ENCODE measurements at places on chromosomes 3 and 15. TPM values are rescaled to one million over a fixed set of nuclear protein-coding genes. Genes with fewer than 3 reads are reported as not detected.

GRCh38 chr15:25375557-25375956, 63.3 kb downstream of the UBE3A start:
- no peak overlapping the region for H3K27ac ChIP-seq
- peaks cover 12% of the 10 kb centered on the region for H3K4me1 ChIP-seq
- no peaks in the 10 kb centered on the region for H3K27me3 ChIP-seq
- no peak for DNase-seq

DNA sequence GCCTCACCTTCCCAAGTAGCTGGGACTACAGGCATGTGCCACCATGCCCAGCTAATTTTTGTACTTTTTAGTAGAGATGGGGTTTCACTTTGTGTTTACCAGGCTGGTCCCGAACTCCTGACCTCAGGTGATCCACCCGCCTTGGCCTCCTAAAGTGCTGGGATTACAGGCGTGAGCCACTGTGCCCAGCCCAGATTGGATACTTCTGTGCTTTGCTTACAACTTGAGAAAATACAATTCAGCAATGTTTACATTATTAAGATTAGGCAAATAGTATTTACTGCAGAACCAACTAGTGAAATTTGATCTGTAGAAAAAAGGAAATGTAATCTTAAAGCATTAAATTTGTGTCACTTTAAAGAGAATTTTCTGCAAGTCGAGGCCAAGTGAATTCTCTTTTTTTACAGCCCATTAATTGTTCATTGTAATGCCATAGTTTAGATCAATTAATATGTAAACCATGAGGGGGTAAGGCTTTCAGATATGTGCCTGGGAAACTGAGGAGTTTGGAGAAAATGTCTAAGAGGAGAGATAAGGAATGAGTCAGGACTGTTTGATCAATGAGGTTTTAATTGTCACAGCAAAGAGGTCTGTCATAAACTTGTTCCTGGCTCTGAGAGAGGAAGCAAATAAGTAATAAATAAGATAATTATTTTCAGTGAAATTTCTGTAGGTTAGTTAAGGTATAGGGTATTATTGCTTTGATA, 15.3 kb downstream of the PYDC2 start:
- no peak overlapping the region for H3K27ac ChIP-seq
- no peaks in the 10 kb centered on the region for H3K36me3 ChIP-seq
- H3K27me3 ChIP-seq: no peaks in the 10 kb centered on the region
- no peak for DNase-seq

- no peaks in the 10 kb centered on the region for H3K36me3 ChIP-seq
- no peak for DNase-seq
- H3K27me3 ChIP-seq: no peaks in the 10 kb centered on the region
- no peak overlapping the region for H3K4me3 ChIP-seq
- H3K4me1 ChIP-seq: no peaks in the 10 kb centered on the region
Observed at GRCh38 chr3:171038342-171038741, 11.8 kb upstream of the SLC2A2 start.

- H3K4me3 ChIP-seq: no peak overlapping the region
- no peak for DNase-seq
- H3K4me1 ChIP-seq: peaks cover 15% of the 10 kb centered on the region
- H3K36me3 ChIP-seq: no peaks in the 10 kb centered on the region
- no peak overlapping the region for H3K27ac ChIP-seq
Observed at GRCh38 chr3:30475038-30475808, 131.2 kb upstream of the TGFBR2 start.

- H3K4me1 ChIP-seq: no peaks in the 10 kb centered on the region
- no peaks in the 10 kb centered on the region for H3K27me3 ChIP-seq
- no peaks in the 10 kb centered on the region for H3K36me3 ChIP-seq
- DNase-seq: no peak
- H3K27ac ChIP-seq: no peak overlapping the region
- H3K4me3 ChIP-seq: no peak overlapping the region
Observed at GRCh38 chr3:196988241-196989029, 19.8 kb upstream of the PIGZ start.

GRCh38 chr3:124592658-124593441, 137.4 kb upstream of the UMPS start:
- DNase-seq: no peak
- H3K36me3 ChIP-seq: no peaks in the 10 kb centered on the region
- H3K4me1 ChIP-seq: no peaks in the 10 kb centered on the region
- H3K27ac ChIP-seq: no peak overlapping the region

Gene POPDC2
- not detected for total RNA-seq
